ENCODE measurements at places on chromosomes 4 and X.

DNA sequence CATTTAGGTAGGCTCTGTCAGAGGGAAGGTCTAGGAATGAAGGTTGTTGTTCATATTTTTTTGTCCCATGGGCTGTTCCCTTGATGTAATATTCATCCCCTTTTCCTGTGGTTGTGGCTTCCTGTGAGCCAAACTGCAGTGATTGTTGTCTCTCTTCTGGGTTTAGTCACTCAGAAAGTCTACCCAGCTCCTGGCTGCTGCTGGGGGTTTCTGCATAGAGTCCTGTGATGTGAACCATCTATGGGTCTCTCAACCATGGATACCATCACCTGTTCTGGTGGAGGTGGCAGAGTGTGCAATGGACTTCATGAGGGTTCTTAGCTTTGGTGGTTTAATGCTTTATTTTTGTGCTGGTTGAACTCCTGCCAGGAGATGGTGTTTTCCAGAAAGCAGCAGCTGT is 122.8 kb downstream of the ZC4H2 start:
- no peak for DNase-seq

DNA sequence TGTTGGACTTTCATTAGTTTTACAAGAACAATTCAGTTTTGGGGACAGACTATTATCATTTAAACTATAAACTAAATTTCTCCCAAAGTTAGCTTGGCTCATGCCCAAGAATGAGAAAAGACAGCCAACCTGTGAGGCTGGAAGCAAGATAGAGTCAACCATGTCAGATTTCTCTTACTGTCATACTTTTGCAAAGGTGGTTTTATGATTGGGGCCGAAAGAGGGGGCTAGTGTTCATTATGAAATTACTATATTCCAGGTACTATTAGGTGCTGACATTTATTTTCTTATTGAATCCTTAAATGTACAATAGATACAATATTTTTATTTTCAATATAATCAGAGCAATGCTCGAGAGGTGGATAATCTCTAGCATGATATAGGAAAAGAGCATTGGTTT is 30.6 kb downstream of the HERC6 start:
- DNase-seq, result no peak

GRCh38 chr4:151801547-151802516 is 41.0 kb upstream of the GATB start:
- peak; percentile 68 for DNase-seq

GRCh38 chrX:152028579-152028978 is 54.1 kb upstream of the GABRE start:
- DNase-seq, result no peak

DNA sequence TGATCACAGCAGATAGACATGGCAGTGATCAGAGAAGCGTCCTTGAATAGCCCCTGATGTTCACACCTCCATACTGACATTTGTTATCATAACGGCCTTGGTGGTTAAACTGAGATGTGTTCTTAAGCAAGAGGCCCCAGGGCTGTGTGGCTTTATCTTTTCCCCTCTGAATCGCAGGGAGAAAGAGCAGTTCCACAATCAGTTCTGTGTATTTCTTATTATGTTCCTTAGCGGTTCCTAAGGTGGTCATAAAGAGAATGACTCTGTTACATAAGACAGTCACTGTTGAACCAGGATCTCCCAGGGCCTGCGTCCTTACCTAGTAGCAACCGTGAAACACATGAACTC is 52.8 kb upstream of the CBR4 start:
- no peak for DNase-seq

Data from GM12865 (cell line).